ENCODE measurements at places on chromosomes 13 and 19. TPM values are rescaled to one million over a fixed set of nuclear protein-coding genes. Genes with fewer than 3 reads are reported as not detected.

The ZNF135 gene
- total RNA-seq, result 0.45 TPM

The ZNF579 gene
- 5.4 TPM for total RNA-seq

The COL4A2 gene
- total RNA-seq, result 251 TPM

The APOC1 gene
- total RNA-seq, result 22.9 TPM

The MCF2L gene
- total RNA-seq, result 4.6 TPM

DNA sequence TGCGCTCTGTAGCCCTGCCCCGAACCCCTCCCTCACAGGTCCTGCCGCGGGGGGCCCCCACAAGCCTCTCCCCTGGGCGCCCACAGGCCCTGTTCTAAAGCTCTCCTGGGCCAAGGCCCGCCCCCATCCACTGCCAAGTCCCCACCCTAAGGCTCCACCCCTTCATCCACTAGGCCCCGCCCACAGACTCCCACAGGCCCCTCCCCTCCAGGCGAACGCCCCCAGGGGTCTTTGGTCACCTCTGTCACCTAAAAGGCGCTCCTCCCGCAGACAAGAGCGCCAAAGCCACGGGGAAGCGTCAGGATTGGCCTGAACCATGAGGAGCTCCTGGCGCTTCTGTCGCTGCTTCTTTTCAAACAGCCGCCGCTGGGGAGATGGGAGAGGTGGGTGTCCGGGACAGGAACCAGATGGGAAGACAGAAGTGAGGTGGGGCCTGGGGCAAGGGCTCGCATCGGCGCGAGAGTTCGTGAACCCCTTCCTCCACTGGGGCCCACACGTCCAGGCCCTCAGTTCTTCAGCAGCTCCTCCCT is 2.3 kb downstream of the TULP2 start:
- no peak overlapping the region for H3K27ac ChIP-seq
- no peak overlapping the region for H3K4me3 ChIP-seq
- no peaks in the 10 kb centered on the region for H3K4me1 ChIP-seq
- H3K36me3 ChIP-seq, result no peaks in the 10 kb centered on the region
- H3K27me3 ChIP-seq, result no peaks in the 10 kb centered on the region

- peak; percentile 79 for DNase-seq
- H3K4me1 ChIP-seq, result peaks cover 5% of the 10 kb centered on the region
- H3K27ac ChIP-seq, result no peak within 1 kb of the TSS
- H3K27me3 ChIP-seq, result peaks cover 25% of the 10 kb centered on the region
- no peaks in the 10 kb centered on the region for H3K36me3 ChIP-seq
These were observed at the start of gene SELENOV for GRCh38 chr19:39514840-39515550. Gene SELENOV, plus strand, starts transcription at chr19:39515139. Its CDS starts 74 bp downstream, at chr19:39515213.

DNA sequence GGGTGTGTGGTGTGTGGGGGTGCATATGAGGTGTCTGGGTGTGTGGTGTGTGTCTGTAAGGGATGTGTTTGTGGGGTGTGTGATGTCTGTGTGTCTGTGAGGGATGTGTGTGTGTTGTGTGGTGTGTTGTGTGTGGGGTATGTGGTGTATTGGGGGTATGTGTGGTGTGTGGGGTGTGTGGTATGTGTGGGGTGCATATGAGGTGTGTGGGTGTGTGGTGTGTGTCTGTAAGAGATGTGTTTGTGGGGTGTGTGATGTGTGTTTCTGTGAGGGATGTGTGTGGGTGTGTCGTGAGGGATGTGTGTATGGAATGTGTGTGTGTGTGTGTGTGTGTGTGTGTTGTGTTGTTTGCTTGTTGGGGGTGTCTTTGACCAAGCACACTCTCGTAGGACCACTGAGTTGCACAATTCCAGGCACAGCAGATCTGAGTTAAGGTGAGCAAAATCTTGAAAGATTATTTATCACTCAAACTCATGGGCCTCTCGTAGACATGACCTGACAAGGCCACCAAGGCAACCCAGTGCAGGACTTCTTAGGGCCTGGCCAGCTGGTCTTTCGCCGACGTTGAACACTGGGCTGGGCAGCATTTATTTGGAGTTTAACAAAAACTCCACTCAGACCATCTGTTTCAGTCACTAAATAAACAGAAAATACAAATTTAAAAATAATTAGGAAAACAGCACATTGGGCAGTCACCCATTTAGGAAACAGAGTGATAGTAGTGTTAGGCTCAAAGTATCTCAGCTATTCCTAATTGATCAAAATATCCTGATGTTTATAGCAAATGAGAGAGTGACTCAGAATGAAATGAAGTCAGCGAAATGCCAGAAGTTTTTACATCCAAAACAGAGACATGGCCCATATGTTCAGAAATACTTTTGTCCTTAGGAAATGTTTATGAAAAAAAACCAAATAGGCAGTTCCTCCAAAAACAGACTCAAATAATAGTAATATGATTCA is 301.1 kb downstream of the FGF9 start:
- H3K4me1 ChIP-seq, result no peaks in the 10 kb centered on the region
- H3K27ac ChIP-seq, result no peak overlapping the region
- no peaks in the 10 kb centered on the region for H3K27me3 ChIP-seq
- no peak overlapping the region for H3K4me3 ChIP-seq
- no peak for DNase-seq

DNA sequence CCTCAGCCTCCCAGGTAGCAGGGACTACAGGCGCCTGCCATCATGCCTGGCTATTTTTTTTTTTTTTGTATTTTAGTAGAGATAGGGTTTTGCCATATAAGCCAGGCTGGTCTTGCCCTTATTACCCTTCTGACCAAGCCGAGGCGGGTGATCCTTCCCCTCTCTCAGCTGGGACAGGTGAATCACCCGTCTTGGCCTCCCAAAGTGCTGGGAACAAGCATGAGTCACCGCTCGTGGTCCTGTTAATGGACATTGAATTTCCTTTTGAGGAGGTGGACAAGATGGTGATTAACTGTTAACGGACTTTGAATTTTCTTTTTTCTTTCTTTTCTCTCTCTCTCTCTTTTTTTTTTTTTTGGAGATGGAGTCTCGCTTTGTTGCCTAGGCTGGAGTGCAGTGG is 10.6 kb downstream of the CD70 start:
- no peaks in the 10 kb centered on the region for H3K27me3 ChIP-seq
- H3K27ac ChIP-seq, result no peak overlapping the region
- no peaks in the 10 kb centered on the region for H3K36me3 ChIP-seq
- no peak for DNase-seq

- no peaks in the 10 kb centered on the region for H3K36me3 ChIP-seq
- DNase-seq, result no peak
- no peak overlapping the region for H3K27ac ChIP-seq
- no peak overlapping the region for H3K4me3 ChIP-seq
- no peaks in the 10 kb centered on the region for H3K27me3 ChIP-seq
- H3K4me1 ChIP-seq, result no peaks in the 10 kb centered on the region
These were observed 20.4 kb downstream of the CLEC11A start for GRCh38 chr19:50743537-50743936.

- H3K27ac ChIP-seq, result no peak overlapping the region
- H3K4me3 ChIP-seq, result no peak overlapping the region
- no peaks in the 10 kb centered on the region for H3K27me3 ChIP-seq
- DNase-seq, result no peak
These were observed 71.3 kb upstream of the C13orf46 start for GRCh38 chr13:114045113-114045735.

GRCh38 chr13:20424949-20425348 is 100.7 kb downstream of the CRYL1 start:
- no peaks in the 10 kb centered on the region for H3K4me1 ChIP-seq
- H3K27ac ChIP-seq, result no peak overlapping the region
- no peaks in the 10 kb centered on the region for H3K36me3 ChIP-seq
- DNase-seq, result no peak
- H3K4me3 ChIP-seq, result no peak overlapping the region

DNA sequence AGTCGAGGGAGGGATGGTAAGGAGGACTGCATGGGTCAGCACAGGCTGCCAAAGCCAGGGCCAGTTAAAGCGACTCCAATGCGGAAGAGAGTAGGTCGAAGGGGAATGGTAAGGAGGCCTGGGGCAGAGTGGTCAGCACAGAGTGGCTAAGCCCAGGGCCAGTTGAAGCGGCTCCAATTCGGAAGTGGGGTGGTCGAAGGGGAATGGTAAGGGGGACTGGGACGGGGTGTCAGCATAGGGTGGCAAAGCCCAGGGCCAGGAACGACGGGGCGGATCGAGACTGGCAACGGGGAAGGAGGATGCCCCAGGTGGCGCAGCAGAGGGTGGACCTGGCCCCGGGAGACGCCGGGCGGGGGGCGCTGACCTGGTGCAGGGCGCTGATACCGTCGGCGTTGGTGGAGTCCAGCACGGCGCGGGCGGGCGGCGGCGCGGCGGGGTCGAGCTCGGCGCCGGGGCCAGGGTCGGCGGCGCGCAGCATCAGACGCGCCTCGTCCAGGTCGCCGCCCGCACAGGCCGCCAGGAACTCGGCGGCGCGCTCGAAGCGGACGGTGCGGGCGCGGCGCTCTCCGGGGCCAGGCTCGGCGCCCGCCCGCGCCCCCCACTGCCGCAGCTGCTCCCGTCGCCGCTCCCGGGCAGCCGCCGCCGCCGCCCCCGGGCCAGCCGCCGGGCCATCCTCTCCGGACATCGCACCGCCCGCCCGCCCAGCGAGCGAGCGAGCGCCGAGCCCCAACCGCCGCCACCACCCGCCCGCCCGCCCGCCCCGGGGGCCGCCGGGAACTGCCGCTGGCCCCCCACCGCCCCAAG is at the start of gene PPP1R12C:
Gene PPP1R12C, minus strand, starts transcription at position 779 of the 804 bp plus-strand sequence. Its CDS starts 94 bp downstream, at position 685.
- peak within 1 kb of the TSS; percentile 71 for H3K4me3 ChIP-seq
- peak within 1 kb of the TSS; percentile 57 for H3K27ac ChIP-seq
- no peaks in the 10 kb centered on the region for H3K36me3 ChIP-seq
- DNase-seq, result no peak

DNA sequence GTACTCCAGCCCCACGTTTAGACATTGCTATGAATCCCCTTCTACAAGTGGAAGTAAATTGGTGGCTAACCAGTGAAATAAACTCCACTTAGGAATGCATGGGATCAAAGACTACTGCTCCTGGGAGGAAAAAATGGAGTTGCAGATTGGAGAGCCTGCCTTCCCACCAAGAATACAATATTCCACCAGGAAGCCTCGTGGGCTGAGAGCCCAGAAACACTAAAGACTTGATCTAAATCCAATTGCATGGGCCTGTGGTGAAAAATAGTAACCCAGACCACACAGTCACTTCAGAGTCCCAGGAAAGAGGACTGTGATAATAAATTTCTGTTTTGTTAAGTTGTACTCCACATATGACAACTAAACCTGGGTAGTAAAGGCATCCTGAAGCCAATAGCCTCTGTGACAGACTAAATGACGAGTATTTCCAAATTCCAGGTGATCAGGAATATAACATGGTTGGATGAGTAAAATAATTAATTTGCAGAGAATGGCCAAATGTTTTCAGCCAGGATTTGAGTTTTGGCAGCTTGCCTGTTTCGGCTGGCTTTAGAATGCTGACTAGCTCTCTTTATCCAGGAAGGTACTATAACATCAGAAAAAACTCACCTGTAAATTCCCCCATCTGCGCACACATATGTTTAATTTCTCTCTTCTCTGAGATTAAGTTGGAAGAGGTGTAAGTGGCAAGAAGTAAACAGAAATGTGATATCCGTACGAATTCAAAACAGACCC is 480.3 kb downstream of the LIG4 start:
- H3K4me3 ChIP-seq, result no peak overlapping the region
- no peak overlapping the region for H3K27ac ChIP-seq
- no peaks in the 10 kb centered on the region for H3K4me1 ChIP-seq
